RWPE1 (cell line): ENCODE measurements at places on chromosomes 2 and 18.
A peak's percentile ranks its signal among the peaks of the same experiment; 100 is the strongest.

DNA sequence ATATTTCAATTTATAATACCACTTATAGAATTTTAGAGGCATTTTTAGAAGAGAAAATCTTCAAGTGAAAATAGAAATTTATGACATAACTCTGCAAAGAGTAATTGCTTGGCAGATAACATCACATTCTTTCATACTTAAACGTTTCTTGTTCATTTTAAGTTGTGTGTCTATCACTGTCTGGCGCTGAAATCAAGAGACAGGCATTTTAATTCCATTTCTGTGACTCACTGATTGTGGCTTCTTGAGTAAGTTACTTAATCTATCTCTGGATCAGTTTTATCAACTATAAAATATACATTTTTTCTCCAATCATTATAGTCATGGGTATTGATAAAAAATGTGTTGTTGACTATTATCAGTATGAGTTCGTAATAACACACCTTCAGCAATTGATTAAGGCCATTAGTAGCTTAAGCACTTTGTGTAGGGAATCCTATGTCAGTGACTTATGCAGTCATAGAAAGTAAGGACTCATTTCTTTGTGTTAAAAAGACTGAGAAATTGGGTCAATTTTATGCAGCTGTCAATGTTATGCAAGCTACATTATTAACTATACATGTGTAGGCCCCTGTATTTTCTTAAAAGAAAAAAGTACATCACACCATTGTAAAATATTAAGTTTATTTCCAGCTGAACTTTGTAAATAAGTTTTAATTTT lies 497.3 kb downstream of the CCDC85A start:
- no peak for DNase-seq

DNA sequence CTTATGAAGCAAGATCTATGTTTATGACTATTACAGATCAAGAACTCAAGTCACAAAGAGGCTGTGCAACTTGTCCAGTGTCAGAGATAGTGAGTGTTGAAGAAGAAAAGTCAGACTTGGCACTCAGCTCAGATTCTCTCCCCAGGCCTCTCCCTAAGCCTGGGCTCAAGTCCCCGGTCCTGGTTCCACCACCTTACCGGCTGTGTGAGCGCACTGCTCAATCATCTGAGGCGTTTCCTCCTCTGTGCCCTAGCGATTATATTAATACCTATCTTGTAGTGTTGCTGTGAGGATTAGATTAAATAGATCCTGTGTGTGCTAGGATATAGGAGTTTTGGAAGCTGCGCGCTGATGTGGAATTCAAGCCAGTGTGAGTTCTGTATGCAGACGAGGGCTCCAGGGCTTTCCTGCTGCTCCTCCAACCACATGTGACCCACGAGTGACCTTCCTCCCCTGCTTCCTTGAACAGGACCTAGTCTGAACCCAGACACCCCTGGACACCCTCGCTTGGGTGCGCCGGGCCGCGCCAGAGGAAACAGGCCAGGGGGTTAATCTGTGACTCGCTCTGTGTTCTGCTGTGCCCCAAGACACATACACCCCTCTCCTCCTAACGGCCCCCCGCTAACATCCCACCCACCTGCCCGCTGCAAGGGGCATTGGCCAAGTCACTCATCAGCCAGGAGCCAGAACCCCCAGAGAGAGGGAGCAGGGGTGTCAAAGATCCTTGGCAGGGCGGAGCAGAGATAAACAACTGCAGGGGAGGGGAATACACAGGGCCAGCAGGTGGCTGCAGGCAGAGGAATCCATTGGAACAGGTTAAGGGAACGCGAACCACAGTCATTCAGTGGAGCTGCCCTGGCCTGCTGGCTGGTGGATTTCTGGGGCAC lies 38.3 kb downstream of the TNS1 start:
- DNase-seq: no peak

DNA sequence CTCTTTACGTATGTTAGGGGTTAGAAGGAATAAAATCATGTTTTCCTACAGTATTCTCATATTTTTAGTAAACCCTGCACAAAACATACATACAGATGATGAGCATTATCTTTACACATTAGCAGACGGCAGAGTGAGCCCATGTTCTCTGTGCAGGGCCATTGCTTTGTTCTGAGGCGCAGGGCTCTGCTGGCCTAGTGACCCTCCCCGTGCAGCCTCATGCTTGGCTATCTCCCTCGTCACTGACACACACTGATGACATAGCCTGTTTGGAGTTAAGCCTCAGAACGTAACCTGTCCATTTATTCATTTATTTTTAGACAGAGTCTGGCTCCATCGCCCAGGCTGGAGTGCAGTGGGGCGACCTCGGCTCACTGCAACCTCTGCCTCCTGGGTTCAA lies 115.9 kb upstream of the FOSL2 start:
- no peak for DNase-seq

DNA sequence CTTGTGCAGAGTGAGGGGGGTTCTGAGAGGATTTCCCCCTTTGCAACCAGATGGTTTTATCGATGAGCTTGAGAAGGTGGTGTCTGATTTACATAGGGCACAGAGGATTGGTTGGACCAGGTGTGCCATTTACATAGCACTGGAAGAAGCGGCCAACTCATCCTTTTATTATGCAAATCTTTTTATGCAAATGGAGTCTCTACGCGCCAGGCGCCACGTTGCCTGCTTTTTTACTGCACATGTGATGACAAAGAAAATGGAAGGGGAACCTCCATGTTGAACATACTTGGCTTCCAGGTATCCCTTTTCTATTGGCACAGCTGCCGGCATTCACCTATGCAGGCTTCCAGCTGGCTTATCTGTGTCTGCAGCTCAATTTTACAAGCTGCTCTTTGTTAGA lies 18.4 kb upstream of the TXNL4A start:
- no peak for DNase-seq

DNA sequence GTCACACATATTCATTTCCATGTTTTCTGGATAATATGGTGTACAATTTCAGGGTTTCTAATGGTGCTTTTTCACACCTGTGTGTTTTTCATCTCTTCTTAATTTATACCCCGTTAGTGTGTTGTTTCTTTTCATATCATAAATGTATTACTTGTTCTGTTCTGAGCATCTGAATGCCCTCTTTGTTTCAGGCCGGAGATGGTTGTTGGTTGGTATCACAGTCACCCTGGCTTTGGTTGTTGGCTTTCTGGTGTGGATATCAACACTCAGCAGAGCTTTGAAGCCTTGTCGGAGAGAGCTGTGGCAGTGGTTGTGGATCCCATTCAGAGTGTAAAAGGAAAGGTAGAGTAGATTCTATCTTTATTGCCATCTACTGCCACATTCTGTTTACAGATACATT lies 45.1 kb upstream of the TBR1 start:
- DNase-seq: no peak

GRCh38 chr2:1886405-1886992 lies 142.2 kb upstream of the PXDN start:
- DNase-seq: peak; percentile 55

DNA sequence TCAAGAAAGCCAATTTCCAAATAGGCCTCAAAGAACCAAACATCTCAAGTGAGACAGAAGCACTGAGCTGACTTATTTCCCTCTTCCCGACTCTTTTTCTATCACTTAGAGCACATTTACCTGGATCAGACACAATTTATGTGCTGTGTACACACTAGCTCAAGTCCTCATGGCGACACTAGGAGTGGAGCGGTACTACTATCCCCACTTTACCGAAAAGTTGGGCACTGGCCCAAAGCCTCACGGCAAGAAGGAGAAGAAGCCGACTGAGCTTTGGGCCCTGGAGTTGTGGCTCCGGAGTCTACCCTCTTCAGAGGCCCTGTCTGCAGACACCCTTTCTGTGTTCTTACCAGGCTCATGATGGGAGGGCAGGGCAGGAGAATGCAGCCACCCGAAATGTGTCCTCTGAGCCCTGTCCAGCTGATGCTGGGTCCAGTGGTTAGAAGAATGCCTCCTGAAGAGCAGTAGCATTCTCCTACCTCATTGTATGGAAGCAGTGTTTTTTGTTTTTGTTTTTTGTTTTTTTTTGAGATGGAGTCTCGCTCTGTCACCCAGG lies 91.7 kb upstream of the CNGA3 start:
- DNase-seq: no peak

- DNase-seq: peak; percentile 22
Measured at GRCh38 chr2:28293416-28293815, 99.2 kb upstream of the FOSL2 start.

DNA sequence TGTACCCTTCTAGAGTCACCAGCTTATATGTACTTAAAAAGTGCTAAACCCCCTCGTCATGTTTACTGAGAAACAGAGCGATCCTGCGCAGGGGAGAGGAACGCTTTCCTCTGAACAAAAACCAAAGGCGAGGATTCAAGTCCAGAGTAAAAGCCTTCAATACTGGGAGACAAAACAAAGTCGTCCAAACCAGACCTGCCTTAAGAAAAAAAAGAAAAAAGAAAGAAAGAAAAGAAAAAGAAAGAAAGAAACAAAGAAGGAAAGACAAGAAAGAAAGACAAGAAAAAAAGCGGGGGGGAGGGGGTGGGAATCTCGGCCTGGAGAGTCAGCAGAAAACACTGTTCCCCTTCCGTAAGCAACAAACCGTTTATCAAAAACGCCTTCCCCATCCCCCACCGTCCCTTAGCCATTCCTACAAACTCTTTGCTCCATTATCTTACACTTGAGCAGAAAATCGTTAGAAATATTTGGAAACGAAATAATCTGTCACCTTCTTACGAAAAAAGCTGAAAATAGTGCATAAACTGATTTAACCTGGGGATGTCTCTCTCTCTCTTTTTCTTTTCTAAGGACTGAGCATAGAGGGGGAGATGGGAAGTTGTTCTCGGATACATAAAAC lies 3.3 kb downstream of the PTGR3 start:
- DNase-seq: no peak

DNA sequence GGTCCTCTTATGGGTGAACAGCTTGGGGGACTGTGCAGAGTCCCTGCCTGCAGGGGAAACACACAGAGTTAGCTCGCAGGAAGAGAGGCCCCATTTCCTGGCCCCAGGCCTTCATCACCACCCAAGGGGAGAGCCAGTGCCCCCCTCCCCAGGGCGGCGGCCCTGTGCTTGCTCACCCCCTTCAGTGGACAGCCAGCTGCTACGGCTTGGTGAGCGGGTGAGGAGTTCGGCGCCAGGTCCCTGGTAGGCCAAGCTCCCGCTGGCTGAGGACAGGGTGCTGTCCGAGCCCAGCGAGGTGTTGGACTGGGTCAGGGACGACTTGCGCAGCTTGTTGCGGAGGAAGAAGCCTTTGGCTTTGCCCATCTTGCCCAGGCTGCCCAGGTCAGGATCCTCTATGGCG lies 17.2 kb upstream of the SFXN5 start:
- no peak for DNase-seq

- no peak for DNase-seq
Measured at GRCh38 chr2:58710795-58711279, 469.7 kb upstream of the FANCL start.

GRCh38 chr2:108640731-108641130 lies 78.6 kb upstream of the RANBP2 start:
- peak; percentile 71 for DNase-seq

DNA sequence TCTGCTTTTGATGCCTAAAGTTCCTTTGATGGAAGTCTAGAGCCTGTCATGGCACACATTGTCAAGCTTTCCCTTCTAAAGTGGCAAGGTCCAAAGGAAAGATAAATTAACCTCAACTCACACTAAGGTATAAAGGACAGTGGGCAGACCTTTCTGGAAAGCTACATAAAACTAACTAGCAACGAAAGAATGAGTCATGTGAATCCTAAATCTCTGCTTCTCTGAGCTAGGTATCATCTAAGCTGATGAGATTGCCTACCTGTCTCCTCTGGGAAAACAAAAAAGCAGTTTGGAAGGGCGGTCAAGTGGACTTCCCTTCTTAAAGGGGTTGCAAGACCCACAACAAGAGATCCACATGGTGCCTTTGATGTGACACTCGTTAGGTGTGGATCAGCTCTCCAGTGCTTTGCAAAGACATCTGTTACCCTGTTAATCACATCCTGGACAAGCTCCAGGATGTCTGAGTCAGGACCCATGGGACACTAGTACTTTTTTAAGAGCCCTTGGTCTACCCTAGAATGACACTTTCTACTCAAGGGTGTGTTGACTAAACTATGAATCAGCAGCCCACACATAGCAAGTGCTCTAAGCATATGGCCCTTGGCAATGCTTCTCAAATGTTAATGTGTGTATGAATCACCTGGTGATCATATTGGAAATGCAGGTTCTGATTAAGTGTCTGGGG lies 173.5 kb downstream of the ALK start:
- DNase-seq: peak; percentile 95

DNA sequence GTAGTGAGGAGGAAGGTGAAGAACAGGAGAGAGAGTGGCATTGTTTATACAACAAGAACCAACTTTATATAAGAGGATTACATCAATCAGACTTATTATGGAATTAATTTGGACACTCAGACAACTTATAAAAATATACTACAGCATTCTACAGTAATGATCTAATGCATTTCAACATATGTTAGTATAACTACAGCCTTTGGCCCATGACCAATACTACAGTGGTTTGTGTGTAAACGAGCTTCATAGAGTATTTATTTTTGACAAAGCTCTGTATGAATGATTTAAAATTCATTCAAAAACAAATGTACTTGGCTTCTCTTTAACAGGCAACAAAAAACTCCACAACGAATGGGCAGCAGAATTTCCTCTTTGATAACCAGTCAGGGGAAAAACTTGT lies 72.8 kb downstream of the ZNF521 start:
- DNase-seq: no peak

DNA sequence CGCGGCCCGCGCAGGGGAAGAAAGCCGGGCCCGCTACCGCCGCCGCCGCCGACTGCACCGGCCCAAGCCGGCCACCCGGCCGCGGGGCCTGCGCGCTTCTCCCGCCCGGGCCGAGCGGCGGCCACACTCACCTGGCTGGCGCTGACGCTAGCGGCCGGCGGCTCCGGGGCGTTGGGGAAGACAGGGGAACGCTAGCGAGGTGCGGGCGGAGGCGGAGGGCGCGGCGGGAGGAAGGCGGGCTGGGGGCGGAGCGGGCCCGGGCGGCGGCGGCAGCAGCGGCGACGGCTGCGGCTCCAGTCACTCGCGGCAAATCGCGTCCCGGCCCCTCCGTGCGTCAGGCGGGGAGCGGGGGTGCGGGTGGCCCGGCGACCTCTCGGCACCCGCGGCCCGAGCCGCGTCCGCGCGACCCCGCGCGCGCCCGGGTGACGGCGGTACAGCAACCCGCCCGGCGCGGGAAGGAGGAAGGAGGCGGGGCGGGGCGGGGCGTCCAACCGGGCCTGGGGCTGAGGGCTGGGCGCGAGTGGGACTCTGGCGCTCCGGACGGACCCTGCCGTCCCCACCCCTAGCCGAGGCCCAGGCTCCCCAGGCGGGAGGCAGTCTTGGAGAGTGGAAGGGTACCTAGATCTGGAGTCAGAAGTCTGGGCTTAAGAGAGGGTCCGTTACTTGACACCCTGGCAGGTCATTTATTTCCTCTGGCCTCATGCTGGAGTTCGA lies at the start of gene SESTD1:
Gene SESTD1 (minus strand): TSS at position 465 of the 714 bp plus-strand sequence. CDS start 72,991 bp downstream, outside the sequence.
- peak; percentile 45 for DNase-seq

GRCh38 chr2:158291544-158292180 lies 164.9 kb downstream of the CCDC148 start:
- DNase-seq: peak; percentile 3

DNA sequence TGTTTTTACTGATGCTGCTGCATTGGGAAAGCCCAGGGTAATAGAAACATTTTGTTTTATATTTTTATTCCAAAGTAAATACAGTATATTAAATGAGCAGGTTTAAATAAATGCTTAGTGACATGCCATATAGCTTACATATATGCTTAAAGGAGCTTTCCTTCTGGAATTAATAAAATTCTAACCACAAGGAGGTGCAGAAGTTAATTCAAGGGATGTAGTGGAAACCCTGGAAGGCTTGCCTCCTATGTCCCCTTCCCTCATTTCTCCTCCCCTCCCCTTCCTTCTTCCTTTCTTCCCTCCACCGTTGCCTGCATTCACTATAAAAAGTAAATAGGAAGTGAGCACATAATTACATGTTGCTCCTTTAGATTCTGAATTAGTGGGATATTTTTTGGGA lies 96.3 kb downstream of the UBE2E3 start:
- no peak for DNase-seq
